ENCODE measurements at places on chromosomes 7 and 10. TPM values are rescaled to one million over a fixed set of nuclear protein-coding genes. Genes with fewer than 3 reads are reported as not detected.

The PTF1A gene
- total RNA-seq: not detected

The YAE1 gene
- total RNA-seq: 11.5 TPM

The EPO gene
- not detected for total RNA-seq

The DYDC2 gene
- not detected for total RNA-seq

The PNLIPRP3 gene
- total RNA-seq: not detected

The SLC16A12 gene
- total RNA-seq: not detected

The CD36 gene
- 9.4 TPM for total RNA-seq

The CYP2E1 gene
- total RNA-seq: under 0.01 TPM

The POU6F2 gene
- total RNA-seq: not detected

The IKZF1 gene
- total RNA-seq: not detected

The PFKP gene
- total RNA-seq: 265 TPM

The ITGA8 gene
- total RNA-seq: 0.53 TPM

The CCDC146 gene
- total RNA-seq: 0.53 TPM

The NDUFB2 gene
- 653 TPM for total RNA-seq

The ELAPOR2 gene
- total RNA-seq: 39.5 TPM

The CTAGE6 gene
- total RNA-seq: not detected

The AKR1C4 gene
- not detected for total RNA-seq

The KLLN gene
- total RNA-seq: 0.10 TPM

The PIP4K2A gene
- total RNA-seq: 26.3 TPM

The NPSR1 gene
- not detected for total RNA-seq

The CXCL12 gene
- 19.4 TPM for total RNA-seq

The NEUROD6 gene
- total RNA-seq: not detected

The AS3MT gene
- total RNA-seq: 1.1 TPM

The DLG5 gene
- 2.8 TPM for total RNA-seq

The FFAR4 gene
- not detected for total RNA-seq

The STARD3NL gene
- total RNA-seq: 82.3 TPM

The POLR1F gene
- 21.0 TPM for total RNA-seq

The TRIP6 gene
- total RNA-seq: 107 TPM

The TUBAL3 gene
- total RNA-seq: 0.07 TPM

The KEL gene
- total RNA-seq: not detected

Measured in mammary microvascular endothelial cell (primary cell).